ENCODE measurements at places on chromosomes 7 and 10. TPM values are rescaled to one million over a fixed set of nuclear protein-coding genes. Genes with fewer than 3 reads are reported as not detected.

Gene LRGUK
- total RNA-seq = 0.19 TPM

Gene OR13A1
- not detected for total RNA-seq

Gene FGF8
- total RNA-seq = not detected

Gene MYL10
- total RNA-seq = not detected

Gene ALOX5
- total RNA-seq = not detected

Gene CHAT
- total RNA-seq = not detected

Gene CACNB2
- total RNA-seq = 3.3 TPM

Gene PON1
- not detected for total RNA-seq

Gene UBE2D1
- total RNA-seq = 12.2 TPM

Gene OPN4
- not detected for total RNA-seq

Gene HOXA11
- total RNA-seq = 0.84 TPM

Gene MOGAT3
- total RNA-seq = not detected

Gene SPDYE5
- 0.16 TPM for total RNA-seq

Gene FBXO24
- 0.37 TPM for total RNA-seq

Gene STK31
- not detected for total RNA-seq

Gene SFTPA1
- total RNA-seq = not detected

Gene SPDYE11
- total RNA-seq = not detected

Gene MTPN
- 178 TPM for total RNA-seq

Gene METTL27
- total RNA-seq = 4.4 TPM

Gene PITX3
- not detected for total RNA-seq

Gene CFAP70
- 2.9 TPM for total RNA-seq

Gene ZNF248
- total RNA-seq = 5.7 TPM

Gene ANKRD1
- total RNA-seq = 0.65 TPM

Gene COMMD3
- total RNA-seq = 69.4 TPM

Gene OR2A14
- not detected for total RNA-seq

Gene CALML5
- not detected for total RNA-seq

Gene SLC26A3
- not detected for total RNA-seq

Gene MET
- 129 TPM for total RNA-seq

Gene TRPV5
- not detected for total RNA-seq

Gene DDC
- 0.64 TPM for total RNA-seq

Gene DMBT1
- total RNA-seq = 7.6 TPM

Gene ARL3
- 7.0 TPM for total RNA-seq

Gene TDRD1
- total RNA-seq = not detected

Gene CPVL
- 49.0 TPM for total RNA-seq

Gene PRKCQ
- total RNA-seq = 0.52 TPM

Gene RBM20
- not detected for total RNA-seq

Gene LRRC18
- total RNA-seq = not detected

Gene TRIM50
- not detected for total RNA-seq

Gene ZNF239
- total RNA-seq = 16.4 TPM

Gene BTBD16
- total RNA-seq = not detected

Gene VPS50
- 15.2 TPM for total RNA-seq

Gene MMD2
- not detected for total RNA-seq

Gene CAV2
- total RNA-seq = 171 TPM

Gene OR2A1
- total RNA-seq = not detected

Gene TSPAN15
- total RNA-seq = 0.52 TPM

Gene DNAJC12
- total RNA-seq = 9.5 TPM

Gene LRRTM3
- total RNA-seq = not detected

Gene NCF1
- not detected for total RNA-seq

Gene RNF148
- 0.63 TPM for total RNA-seq

Measured in MCF 10A (cell line).